ENCODE measurements at places on chromosomes 1 and 21. TPM values are rescaled to one million over a fixed set of nuclear protein-coding genes. Genes with fewer than 3 reads are reported as not detected.

SLC45A3 gene
- total RNA-seq = 2.6 TPM

TFB2M gene
- 12.4 TPM for total RNA-seq

ERG gene
- 16.0 TPM for total RNA-seq

SLC30A10 gene
- total RNA-seq = 0.44 TPM

SHE gene
- 0.93 TPM for total RNA-seq

TFF2 gene
- total RNA-seq = not detected

OR2T35 gene
- total RNA-seq = not detected

VANGL2 gene
- not detected for total RNA-seq

RNU1-4 gene
- 1,390 TPM for total RNA-seq

TAS1R1 gene
- total RNA-seq = 0.44 TPM

RHBG gene
- total RNA-seq = not detected

PGBD5 gene
- total RNA-seq = 0.06 TPM

SNRNP40 gene
- 114 TPM for total RNA-seq

AADACL4 gene
- total RNA-seq = not detected

OR2T11 gene
- not detected for total RNA-seq

TSPAN1 gene
- total RNA-seq = 1.6 TPM

WDR64 gene
- total RNA-seq = not detected

ITGB2 gene
- 0.06 TPM for total RNA-seq

PTPN7 gene
- not detected for total RNA-seq

FAM72D gene
- total RNA-seq = 1.1 TPM

SPATA1 gene
- total RNA-seq = 0.92 TPM

ADPRS gene
- 22.5 TPM for total RNA-seq

ZMYND12 gene
- 0.92 TPM for total RNA-seq

RUNX3 gene
- total RNA-seq = not detected

ZNF593 gene
- 27.1 TPM for total RNA-seq

NBPF4 gene
- not detected for total RNA-seq

SSR2 gene
- total RNA-seq = 356 TPM

ITPKB gene
- total RNA-seq = 8.2 TPM

AMY1B gene
- not detected for total RNA-seq

SLAMF1 gene
- total RNA-seq = not detected
